Activated CD4-positive, alpha-beta T cell treated with anti-CD3 and anti-CD28 coated beads, Interleukin-2, amount 50 U/mL, for 4 hours (primary cell): ENCODE measurements at places on chromosomes 6 and 20.

GRCh38 chr6:106557837-106558236 lies 71.5 kb downstream of the RTN4IP1 start:
- no peak for DNase-seq

GRCh38 chr6:47653706-47654105 lies 44.7 kb upstream of the ADGRF4 start:
- DNase-seq = no peak

DNA sequence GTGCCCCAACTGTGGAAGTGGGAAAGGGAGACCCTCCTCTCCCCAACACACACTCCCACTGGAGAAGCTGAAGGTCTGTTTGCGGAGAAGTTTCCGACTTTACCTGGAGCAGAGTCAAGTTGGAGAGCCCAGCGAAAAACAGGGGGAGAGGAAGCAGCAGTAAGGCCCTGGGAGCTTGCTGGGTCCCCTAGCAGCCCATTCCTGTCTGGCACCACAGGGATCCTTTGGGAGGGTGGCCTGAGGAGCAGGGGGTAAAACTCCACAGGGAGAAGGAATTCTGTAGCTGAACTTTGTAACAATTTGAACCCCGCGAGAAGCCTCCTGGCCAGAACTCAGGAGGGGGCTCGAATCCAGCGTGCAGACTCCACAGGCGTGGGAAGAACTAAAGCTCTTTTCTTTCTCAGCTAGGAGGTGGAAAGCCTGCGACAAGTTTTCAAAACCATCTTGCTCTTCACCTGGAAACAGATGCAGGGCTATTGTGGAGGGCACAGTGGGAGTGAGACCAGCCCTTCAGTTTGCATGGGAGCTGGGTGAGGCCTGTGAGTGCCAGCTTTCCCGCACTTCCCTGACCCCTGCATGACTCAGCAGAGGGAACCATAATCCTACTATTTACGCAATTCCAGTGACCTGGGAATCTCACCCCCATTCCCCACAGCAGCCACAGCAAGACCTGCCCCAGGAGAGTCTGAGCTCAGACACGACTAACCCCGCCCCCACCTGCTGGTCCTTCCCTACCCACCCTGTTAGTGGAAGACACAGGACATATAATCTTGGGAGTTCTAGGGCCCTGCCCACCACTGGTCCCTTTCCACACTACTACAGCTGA lies 25.8 kb downstream of the SERPINB9 start:
- no peak for DNase-seq

DNA sequence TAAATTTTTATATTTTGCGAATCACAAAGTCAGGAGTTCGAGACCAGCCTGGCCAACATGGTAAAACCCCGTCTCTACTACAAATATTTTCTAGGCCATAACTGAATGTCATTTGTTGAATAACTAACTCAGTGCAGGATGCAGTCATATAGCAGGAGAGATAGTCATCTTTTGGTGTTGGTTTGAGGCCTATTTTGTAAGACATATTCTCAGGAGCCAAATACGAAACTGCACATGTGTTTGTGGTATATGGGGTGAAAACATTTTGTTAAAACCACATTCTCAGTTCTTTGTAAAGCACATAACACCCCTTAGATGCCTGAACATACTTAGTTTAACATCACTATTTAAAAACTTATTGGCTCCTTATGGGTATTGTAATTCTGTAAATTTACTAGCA lies 4.7 kb upstream of the ENPP5 start:
- no peak for DNase-seq

DNA sequence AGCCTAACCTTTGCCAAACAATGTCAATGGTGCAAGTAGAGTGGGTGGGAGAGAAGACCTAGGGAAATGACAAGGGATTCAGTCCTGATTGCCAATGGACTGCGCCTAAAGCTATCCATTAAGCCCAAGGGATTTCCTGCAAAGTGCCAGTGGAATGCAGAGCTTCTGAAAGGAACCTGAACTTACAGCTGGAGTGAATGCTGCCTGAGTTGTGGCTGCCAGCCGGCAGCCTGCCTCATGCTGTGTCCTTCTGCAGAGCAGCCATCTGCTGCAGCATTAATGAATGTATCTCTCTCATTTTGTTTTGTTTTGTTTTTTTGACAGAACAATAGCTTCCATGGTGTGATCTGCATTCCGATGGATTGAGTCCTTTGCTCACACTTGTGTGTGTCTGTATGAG lies 44.7 kb downstream of the SLC35F1 start:
- DNase-seq = no peak

DNA sequence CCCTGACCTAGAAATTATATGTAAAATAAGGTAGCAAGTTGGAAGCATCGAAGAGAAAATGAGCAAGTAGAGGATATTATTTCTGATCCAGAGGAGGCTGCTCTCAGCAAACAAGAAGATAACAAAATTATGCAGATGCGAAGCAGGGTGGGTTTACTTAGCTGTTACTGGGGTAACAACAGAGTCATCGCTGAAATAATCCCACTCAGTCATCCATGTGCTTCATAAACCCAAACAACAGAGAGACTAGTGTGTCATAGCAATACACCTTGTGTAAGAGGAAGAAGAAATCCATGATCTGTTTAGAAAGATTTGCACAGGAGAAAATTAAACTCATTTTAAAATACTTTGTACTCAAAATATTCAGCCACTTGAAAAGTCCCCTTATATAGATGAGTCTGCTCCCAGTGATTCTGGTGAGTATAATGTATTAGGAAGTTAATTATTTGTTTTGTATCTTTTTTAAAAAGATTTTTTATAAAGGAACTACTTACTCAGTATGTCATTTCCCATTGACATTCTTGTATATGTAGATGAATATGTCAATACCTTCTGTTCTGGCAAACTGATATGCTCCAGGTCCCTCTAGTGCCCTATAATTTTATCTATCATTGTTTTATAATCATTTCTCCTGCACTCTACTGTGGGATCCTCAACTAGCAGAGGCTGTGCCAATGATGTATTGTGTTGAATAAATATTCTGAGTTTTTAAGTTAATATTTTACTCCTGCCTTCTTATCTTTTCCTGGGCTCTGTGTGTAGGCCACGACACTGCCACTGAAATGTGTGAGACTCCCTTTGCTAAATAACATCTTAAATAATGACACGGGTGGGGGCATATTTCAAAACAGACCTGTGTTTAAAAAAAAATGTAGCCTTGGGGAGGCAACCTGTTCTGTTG lies 8.6 kb upstream of the HIVEP2 start:
- DNase-seq = no peak

DNA sequence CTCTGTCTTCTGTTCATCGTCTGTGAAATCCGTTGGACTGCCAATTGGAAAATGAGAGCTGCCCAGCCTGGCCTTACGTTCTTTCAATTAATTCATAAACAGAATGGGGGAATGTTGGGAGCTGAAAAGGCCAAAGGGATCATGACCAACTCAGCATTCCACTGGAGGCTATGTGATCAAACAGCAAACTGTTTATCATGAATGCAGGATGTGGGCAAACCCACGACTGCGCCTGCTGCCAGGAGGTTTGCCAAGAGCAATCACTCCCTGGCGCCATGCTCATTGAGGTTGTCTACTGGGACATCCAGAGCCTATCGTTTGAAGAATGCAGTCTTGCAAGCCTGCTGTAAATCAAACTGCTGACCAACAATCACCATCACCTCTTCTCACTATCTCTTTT lies 9.3 kb upstream of the FKBP1A start:
- DNase-seq = no peak

- DNase-seq = no peak
Measured at GRCh38 chr6:154751011-154751800, 18.0 kb downstream of the SCAF8 start.

DNA sequence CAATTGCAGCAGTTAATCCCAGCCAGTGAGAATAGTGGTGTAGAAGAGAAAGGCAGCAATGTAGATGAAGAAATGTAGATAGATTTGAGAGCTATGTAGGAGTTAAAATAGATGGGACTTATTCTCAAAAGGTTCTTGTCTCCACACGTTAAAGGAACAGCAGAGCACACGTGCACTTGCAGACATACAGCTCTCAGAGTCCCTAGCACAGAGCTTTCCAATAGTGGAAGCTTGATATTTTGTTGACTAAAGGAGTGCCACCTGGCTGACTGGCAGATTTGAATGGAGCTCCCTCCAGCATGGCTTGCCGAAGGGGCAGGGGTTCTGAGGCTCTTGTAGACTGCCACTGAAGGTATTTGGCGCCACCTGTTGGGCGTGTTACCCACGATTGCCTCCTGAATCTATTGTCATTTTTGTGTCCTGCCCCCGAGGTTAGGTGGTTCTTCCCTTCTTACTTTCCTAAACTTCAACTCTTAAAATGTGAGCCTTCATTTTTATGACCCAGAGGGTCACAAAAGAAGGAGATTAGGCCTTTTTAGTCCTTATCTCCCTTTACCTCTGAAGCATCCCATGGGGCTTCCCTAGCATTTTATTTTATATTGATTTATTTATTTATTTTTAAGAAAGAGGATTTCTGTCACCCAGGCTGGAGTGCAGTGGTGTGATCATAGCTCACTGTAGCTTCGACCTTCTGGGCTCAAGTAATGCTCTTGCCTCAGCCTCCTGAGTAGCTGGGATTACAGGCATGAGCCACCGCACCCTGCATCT lies 16.4 kb downstream of the BRD2 start:
- DNase-seq = peak; percentile 94

GRCh38 chr6:761997-762396 lies 69.1 kb upstream of the EXOC2 start:
- DNase-seq = no peak
